Activated T-helper 2 cell treated with anti-CD3 and anti-CD28 coated beads, Interferon-gamma antibody, Interleukin-2, Interleukin-4, amounts not matched to agents 10 μg/mL and 5 μg/mL and 100 μg/mL, durations not matched to agents 14 hours and 24 hours and 36 hours (primary cell): ENCODE measurements at places on chromosomes 1 and 21. TPM values are rescaled to one million over a fixed set of nuclear protein-coding genes. Genes with fewer than 3 reads are reported as not detected.

Gene ECM1
- 1.6 and 1.8 TPM in 2 replicates for total RNA-seq

Gene LYSMD1
- total RNA-seq = 3.6 and 4.9 TPM in 2 replicates

Gene C4BPA
- not detected in 2 replicates for total RNA-seq

Gene CAMK1G
- not detected in 2 replicates for total RNA-seq

Gene ZSCAN20
- 2.6 and 4.1 TPM in 2 replicates for total RNA-seq

DNA sequence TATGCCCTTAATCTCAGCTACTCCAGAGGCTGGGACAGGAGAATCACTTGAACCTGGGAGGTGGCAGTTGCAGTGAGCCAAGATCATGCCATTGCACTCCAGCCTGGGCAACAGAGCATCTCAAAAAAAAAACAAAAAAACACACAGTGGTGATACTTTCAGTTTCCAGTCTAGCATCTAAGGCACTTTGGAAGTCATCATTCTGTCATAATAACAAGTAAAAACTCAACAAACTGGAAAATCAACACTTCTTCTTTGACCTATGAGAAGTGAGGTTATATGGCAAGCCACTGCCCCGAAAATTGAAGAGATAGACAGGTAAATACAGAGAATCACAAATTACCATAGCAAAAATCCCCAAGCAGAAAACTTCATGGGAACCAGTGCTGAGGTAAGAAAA, 51.9 kb downstream of the IL12RB2 start:
- no peak for DNase-seq

DNA sequence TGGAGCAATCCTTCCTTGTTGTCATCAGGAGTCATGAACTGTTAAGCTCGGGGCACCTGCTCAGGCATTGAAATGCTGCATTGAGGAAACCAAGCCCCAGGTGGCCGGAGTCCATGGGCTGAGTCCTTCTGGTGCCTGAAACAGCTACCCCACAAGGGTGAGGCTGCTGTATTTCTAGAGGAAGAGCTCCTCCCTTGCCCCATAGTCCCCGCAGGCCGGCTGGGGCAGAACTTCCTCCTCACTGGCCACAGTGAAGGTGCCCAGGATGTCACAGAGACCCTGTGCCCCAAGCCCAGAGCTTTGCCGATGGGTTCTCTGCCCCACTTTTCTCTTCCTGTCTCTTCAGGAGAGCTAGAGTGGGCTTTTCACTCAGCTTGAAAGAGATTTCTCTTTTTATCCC, 80.8 kb upstream of the GCLM start:
- DNase-seq = no peak

GRCh38 chr1:15260418-15261154, 13.6 kb downstream of the FHAD1 start:
- no peak for DNase-seq

- DNase-seq = no peak
These were observed 29.0 kb downstream of the ZSWIM5 start for GRCh38 chr1:45177452-45177851.
